ENCODE measurements at places on chromosomes 3 and 15.

DNA sequence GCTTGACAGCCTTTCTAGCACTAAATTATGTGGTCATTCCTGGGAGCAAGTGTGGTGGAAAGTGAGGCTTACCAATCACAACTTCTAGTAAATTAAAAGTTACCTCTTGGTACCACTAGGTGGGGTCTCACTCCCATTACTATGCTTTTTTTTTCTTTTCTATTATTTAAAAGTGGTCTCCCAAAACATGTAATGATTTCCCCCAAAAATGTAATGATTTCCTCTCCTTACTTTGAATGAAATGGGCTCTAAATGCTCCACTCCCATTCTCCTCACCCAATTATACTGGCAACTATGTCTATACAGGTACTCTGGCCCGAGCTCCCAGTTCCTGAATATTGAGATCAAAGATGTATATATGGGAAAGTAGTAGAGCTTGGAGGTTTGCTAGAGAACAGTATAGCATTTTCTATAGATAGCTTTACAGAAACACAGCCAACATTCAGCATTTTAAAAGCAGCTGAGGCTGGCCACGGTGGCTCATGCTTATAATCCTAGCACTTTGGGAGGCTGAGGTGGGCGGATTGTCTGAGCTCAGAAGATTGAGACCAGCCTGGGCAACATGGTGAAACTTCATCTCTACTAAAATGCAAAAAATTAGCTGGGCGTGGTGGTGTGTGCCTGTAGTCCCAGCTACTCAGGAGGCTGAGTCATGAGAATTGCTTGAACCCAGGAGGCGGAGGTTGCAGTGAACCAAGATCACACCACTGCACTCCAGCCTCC is 70.9 kb downstream of the DCUN1D1 start:
- peaks cover 18% of the 10 kb centered on the region for H3K4me1 ChIP-seq
- no peak overlapping the region for H3K4me3 ChIP-seq
- no peak overlapping the region for H3K27ac ChIP-seq
- no peak for DNase-seq

DNA sequence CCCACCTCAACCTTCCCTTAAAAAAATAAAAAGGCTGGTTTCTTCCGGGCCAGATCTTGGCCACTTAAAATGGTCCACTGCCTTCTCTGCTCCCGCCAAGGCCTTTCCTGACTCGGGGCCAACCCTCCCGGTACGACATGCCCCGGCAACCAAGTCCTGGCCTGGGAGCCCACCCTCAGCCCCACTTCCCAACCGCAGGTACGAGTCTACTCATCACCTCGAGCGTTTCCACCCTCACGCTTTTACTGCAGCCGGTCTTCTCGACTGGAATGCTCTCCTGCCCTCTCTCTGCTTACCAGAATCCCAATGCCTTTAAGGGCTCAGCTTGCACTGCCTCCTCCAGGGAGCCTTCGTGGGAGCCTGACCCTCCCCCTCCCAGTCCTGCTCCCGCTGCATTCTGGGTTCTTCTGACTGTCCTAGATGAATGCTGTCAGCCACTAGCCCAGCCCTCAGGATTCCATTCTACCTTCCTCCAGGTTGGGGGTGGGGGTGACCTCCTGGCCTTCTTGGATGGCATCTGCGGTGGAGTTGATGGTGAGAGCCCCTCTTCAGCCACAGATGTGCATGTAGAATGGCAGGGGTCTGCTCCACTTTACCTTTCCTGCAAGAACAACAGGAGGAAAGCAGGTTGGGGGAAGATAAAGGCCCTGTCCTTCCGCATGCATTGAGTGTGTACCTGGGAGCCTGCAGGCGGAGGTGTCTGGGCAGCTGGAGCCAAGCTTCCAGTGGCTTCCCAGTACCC is 1.1 kb upstream of the CSRNP1 start:
- peak overlapping the region; percentile 99 for H3K27ac ChIP-seq
- H3K36me3 ChIP-seq = no peaks in the 10 kb centered on the region
- peaks cover 13% of the 10 kb centered on the region for H3K27me3 ChIP-seq
- H3K4me3 ChIP-seq = peak overlapping the region; percentile 87
- peaks cover 69% of the 10 kb centered on the region for H3K4me1 ChIP-seq
- DNase-seq = peak; percentile 49

GRCh38 chr3:120350401-120350941 is 1.3 kb upstream of the LRRC58 start:
- H3K4me3 ChIP-seq = peak overlapping the region; percentile 90
- DNase-seq = no peak
- H3K36me3 ChIP-seq = peaks cover 20% of the 10 kb centered on the region
- H3K27me3 ChIP-seq = peaks cover 12% of the 10 kb centered on the region
- peaks cover 38% of the 10 kb centered on the region for H3K4me1 ChIP-seq

- no peak overlapping the region for H3K4me3 ChIP-seq
- peaks cover 53% of the 10 kb centered on the region for H3K36me3 ChIP-seq
- no peaks in the 10 kb centered on the region for H3K4me1 ChIP-seq
- no peaks in the 10 kb centered on the region for H3K27me3 ChIP-seq
- DNase-seq = no peak
These were observed 45.0 kb upstream of the TKT start for GRCh38 chr3:53300826-53301225.

DNA sequence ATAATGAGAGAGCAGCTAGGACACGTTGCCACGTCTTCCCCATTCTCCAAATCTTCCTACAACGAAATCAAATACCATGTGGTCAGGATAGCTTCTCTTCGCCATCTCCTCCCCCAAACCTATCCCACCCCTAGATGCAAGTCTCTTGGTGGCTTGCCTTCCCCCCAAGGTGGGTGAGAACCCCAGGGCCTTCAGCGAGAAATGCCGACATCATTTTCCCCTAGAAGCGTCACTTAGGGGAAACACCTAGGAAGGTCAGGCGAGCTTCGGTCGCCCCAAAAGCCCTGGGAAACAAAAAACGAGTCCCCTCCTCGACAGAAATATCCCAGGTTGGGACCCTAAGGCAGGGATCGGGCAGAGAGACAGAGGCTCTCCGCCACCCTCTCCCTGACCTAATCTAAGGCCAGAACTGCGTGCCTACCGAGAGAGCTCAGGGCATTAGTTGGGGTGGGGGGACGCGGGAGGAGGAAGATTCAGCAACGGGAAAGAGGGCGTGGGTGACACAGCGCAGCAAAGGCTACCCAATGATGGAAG is 502 bp downstream of the DPH3 start:
- peaks cover 37% of the 10 kb centered on the region for H3K4me1 ChIP-seq
- H3K27ac ChIP-seq = peak overlapping the region; percentile 99
- no peak for DNase-seq
- H3K36me3 ChIP-seq = peaks cover 5% of the 10 kb centered on the region
- H3K27me3 ChIP-seq = no peaks in the 10 kb centered on the region
- peak overlapping the region; percentile 98 for H3K4me3 ChIP-seq

DNA sequence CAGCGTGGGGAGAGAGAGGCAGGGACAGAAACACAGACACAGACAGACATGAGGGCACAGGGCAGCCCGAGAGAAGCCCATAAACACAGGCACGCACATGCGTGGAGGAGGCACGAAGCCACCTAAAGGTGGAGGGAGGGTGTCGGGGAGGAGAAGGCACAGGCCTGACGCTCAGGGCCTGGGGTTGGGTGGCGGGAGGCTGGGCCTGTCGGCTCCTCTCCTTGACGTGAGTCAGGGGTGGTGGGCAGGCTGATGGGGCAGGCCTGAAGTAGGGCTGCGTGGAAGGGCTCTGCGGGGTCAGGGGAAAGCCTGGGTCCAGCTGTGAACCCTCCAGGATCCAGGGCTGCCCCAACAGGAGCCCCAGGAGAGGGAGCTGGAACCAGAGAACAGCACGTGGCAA is 74.2 kb downstream of the EPHB3 start:
- H3K4me3 ChIP-seq = peak overlapping the region; percentile 42
- H3K27me3 ChIP-seq = peaks cover 22% of the 10 kb centered on the region
- no peak for DNase-seq
- peak overlapping the region; percentile 35 for H3K27ac ChIP-seq
- peaks cover 27% of the 10 kb centered on the region for H3K4me1 ChIP-seq
- H3K36me3 ChIP-seq = no peaks in the 10 kb centered on the region

- H3K27ac ChIP-seq = no peak overlapping the region
- peaks cover 3% of the 10 kb centered on the region for H3K27me3 ChIP-seq
- peaks cover 18% of the 10 kb centered on the region for H3K4me1 ChIP-seq
- no peaks in the 10 kb centered on the region for H3K36me3 ChIP-seq
These were observed 29.5 kb upstream of the ZNF774 start for GRCh38 chr15:90322538-90322937.

DNA sequence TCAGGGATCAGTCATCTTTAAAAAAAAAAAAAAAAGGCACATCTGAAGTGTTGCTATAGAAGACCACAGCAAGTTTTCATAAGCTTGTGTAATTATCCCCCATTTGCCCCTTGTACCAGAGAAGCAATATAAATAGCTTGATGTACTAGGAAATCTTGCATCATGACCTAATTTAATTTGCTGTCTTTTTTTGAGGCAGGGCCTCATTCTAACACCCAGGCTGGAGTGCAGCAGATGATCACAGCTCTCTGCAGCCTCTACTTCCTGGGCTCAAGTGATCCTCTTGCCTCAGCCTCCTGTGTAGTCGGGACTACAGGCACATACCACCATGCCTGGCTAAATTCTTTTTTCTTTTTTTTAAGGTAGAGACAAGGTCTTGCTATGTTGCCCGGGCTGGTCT is 88.7 kb downstream of the ARIH1 start:
- H3K27ac ChIP-seq = no peak overlapping the region
- H3K4me3 ChIP-seq = no peak overlapping the region
- no peak for DNase-seq
- H3K27me3 ChIP-seq = no peaks in the 10 kb centered on the region

DNA sequence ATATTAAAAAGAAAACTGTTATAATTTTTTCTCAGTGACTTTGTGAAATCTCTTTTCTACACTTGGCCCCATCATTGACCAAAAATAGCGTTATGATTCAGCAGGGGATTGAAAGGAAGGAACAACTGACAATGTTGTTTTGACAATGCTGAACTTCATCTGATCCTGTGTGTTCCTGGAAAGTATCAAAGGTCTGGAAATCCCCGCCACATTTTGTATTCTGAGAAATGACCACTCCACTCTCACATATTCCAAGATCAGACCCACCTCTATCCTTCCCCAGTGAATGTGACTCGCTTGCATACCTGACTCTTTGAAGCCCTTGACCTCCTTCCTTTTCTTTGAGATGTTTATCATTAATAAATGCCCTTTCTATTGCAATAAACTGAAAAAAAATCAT is 9.7 kb upstream of the RIOX2 start:
- no peak for DNase-seq
- no peak overlapping the region for H3K4me3 ChIP-seq
- no peak overlapping the region for H3K27ac ChIP-seq
- peaks cover 7% of the 10 kb centered on the region for H3K27me3 ChIP-seq
- no peaks in the 10 kb centered on the region for H3K4me1 ChIP-seq

GRCh38 chr3:60886518-60886917 is 364.7 kb downstream of the FHIT start:
- no peak overlapping the region for H3K4me3 ChIP-seq
- H3K4me1 ChIP-seq = peaks cover 25% of the 10 kb centered on the region
- no peaks in the 10 kb centered on the region for H3K27me3 ChIP-seq
- H3K36me3 ChIP-seq = no peaks in the 10 kb centered on the region
- DNase-seq = no peak

DNA sequence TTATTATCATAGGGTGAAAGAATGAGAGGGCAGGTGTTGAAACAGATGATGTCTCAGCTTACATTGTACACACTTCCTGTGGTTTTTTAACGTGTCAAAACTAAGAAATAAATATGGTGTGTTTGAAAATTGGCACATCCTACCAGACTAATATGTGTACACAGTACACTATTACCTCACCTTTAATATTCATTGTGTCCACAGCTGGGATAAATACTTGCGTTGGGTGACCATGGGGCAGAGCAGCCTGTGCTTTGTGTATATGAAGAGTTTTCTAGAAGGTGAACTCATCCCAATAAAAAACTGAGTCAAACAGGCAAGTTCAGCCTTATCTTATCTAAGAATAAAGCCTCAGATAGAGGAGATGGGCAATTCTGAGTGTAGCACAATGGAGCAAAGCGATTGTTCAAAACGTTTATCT is 17.3 kb downstream of the SUCNR1 start:
- no peaks in the 10 kb centered on the region for H3K27me3 ChIP-seq
- no peak for DNase-seq
- H3K4me3 ChIP-seq = no peak overlapping the region
- no peak overlapping the region for H3K27ac ChIP-seq
- peaks cover 4% of the 10 kb centered on the region for H3K4me1 ChIP-seq
- no peaks in the 10 kb centered on the region for H3K36me3 ChIP-seq

Data from nephron progenitor cell (in vitro differentiated cells).